ENCODE measurements at places on chromosomes 12 and 14.

GRCh38 chr14:92568621-92569479, 55.3 kb downstream of the RIN3 start:
- DNase-seq, result no peak

- DNase-seq, result no peak
These were observed 21.4 kb downstream of the ZNF641 start for GRCh38 chr12:48329199-48329939.

- DNase-seq, result no peak
These were observed 73.0 kb downstream of the DNAI7 start for GRCh38 chr12:25121916-25122315.

DNA sequence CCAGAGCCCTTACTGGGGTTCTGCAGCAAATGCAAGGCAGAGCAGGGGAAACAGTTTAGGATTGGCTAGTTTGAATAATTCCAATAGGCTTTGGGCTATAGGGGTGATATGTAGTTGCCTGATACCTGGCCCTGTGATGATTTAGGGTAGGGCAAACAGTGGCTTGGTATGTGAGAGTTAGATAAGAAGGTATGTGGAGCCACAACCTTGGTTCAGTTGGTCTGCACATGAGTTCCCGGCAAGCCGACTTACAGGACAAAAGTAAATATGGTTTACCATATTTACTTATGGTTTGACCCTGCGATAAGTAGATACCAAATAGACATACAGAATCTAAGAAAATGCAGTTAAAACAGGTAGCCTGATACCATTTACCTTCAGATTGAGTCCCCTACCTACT, 8.3 kb upstream of the CAPRIN2 start:
- DNase-seq, result no peak

DNA sequence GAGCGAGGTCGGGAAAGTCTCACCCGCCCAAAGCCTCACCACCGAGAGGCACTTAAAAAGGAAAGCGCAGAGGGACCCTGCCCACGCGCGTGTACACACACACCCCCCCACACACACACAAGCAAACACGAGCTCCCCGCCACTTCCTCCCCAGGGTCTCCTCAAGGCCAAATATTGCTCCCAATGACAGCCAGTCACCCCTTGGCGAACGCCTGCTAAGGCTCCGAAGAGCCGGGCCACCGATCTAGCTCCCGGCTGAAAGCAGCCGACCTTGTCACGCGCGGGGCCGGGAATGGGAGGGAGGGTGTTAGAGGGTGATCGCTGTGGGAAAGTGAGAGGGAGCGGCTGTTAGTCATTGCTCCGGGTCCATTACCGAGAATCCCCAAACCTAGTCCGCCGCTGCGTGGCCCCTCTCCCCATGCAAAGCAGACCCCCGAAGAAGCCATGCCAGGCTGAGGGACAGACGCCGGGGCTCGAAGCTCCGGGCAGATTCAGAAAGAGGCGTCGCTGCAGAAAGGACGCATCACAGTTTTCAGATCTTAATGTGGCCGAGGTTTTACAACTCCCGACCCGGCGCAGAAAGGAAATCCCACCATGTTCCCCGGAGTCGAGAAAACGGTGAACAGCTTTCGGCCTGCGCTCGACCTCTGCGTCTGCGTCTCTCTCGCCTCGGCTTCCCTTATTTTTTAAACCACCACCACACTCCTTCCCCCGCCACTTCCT, 2.6 kb downstream of the BMP4 start:
- DNase-seq, result no peak

DNA sequence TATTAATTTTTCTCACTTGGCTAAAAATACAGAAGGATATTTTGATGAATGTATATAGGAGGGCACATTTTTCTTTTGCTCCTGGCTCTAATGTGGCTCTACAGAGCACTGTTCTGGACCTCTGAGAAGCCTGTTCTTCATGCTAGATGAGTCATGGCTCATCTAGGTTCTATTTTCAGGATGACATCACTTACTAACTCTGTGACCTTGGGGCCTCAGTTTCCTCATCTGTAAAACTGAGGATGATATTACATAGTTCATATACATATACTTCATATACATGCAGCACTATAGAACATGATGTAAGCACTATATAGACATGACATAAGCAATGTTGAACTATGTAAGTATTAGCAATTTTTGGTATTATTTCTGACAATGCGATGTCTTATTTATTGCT, 35.8 kb downstream of the SOCS2 start:
- no peak for DNase-seq

DNA sequence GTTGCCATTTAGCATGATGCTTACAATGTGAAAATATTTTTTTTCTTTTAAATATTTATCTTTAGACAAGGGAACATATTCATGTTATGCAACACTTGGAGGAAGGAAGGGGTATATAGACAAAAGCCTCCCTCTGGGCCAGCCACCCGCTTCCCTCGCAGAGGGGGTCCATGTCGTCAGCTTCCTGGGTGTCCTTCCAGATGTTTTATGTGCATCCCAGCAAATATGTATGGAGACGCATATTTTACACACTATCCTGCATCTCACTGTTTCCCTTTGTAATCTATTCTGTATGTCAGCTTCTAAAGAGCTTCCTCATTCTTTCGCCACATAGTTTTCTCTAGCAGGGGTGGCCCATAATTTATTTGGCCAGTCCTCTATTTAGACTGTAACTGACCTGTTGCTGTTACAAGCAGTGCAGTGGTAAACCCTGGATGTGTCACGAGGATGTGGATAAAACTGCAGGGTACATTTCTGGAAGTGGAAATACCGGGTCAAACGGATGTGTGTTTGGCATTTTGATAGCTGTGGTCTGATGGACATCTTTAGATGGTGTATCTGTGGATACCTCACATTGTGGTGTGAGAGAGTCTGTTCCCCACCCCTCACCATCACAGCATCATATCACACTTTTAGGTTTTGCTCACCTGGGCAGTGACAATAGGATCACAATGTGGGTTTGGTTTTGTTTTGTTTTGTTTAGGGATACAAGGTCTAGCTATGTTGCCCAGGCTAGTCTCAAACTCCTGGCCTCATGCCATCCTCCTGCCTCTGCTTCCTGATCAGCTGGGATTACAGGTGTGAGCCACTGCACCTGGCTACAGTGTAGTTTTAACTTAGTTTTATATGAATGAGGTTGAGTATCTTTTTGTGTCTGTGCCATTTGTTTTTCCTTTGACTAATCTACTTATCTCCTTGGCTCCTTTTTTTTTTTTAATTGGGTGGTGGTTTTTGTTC, 31.6 kb downstream of the FAM222A start:
- no peak for DNase-seq

GRCh38 chr12:83016218-83016835, 329.6 kb downstream of the TMTC2 start:
- DNase-seq, result no peak

GRCh38 chr12:41979574-41979973, 165.1 kb downstream of the GXYLT1 start:
- DNase-seq, result no peak

GRCh38 chr12:112386726-112387125, 4.5 kb upstream of the HECTD4 start:
- no peak for DNase-seq
